Stimulated activated CD8-positive, alpha-beta memory T cell treated with anti-CD3 and anti-CD28 coated beads, Interleukin-7, amount 100 ng/mL, for 4 hours (primary cell): ENCODE measurements at places on chromosomes 11 and 22.

GRCh38 chr22:33803371-33804282 is 116.6 kb downstream of the LARGE1 start:
- DNase-seq = no peak

DNA sequence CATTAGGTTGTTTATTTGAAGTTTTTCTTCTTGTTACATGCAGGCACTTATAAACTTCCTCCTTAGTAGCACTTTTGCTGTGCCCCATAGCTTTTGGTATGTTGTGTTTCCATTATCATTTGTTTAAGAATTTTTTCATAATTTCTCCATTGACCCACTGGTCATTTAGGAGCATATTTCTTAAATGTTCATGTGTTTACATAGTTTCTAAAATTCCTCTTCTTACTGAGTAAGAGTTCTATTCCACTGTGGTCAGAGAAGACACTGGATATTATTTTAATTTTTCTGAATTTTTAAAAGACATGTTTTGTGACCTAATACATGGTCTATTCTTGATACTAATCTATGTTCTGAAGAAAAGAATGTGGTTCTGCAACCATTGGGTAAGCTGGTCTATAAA is 333.0 kb downstream of the DDX10 start:
- DNase-seq = no peak

DNA sequence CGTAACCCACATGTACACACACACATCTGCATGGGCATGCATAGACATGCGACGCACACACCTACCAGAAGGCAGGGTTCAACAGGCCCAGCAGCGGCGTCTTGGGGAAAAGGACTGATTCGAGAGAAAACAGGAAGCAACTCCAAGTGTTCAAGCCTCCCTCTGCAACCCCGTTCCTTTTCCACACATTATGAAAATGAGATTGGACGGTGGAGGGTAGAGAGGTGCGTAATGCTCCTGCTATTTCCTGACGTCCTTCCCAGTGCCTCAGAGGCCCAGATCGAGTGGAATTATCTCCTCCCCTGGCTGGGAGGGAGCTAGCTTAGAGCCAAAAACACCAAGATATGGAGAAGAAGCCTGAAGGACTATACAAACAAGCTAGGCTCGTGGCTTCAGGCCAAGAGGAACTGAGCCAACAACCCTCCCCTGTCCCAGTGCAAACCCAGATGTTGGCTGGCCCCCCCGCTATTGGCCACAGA is 289.2 kb downstream of the MN1 start:
- no peak for DNase-seq

GRCh38 chr22:36586271-36586670 is 57.3 kb upstream of the EIF3D start:
- DNase-seq = no peak

DNA sequence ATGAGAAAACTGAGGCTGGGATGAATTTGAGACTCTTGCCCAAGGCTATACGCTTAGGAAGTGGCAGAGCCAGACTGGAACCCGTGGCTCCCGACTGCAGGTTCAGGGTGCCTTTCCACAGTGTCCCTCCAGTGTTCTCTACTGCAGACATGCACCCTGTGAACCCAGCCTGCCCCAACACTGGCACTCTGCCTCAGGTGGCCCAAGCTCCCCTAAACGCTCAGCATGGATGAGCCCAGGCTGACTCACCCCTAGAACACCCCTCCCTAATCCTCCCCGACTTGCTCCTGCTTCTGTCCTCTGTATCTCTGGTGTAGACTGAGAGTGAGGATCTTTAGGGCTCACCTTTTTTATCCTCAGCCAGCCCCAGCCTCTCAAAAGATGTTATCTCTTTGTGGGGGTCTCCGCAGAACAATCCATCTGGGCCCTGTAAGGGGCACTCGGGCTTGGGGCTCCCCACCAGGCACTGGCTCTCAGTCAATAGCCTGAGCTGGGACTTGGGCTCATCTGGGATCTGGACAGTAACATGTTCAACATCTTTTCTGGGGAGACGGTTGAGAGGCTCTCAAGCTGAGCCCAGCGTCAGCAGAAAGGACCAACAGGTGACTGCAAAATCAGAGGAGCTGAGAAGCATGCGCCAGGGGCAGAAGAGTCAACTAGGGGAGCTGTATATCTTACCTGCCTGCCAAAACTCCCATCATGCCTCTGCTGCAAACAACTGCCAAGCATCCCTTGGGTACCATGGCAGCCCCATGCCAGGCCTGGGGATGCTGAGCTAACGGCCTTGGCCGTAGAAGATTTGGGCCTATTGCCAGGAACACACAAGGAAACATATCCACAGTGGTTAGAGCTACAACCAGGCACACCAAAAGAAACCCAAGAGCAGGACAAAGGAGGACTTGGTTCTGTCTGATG is 176.2 kb downstream of the BUD13 start:
- DNase-seq = no peak

GRCh38 chr22:47189056-47189916 is 426.8 kb downstream of the TBC1D22A start:
- DNase-seq = no peak

DNA sequence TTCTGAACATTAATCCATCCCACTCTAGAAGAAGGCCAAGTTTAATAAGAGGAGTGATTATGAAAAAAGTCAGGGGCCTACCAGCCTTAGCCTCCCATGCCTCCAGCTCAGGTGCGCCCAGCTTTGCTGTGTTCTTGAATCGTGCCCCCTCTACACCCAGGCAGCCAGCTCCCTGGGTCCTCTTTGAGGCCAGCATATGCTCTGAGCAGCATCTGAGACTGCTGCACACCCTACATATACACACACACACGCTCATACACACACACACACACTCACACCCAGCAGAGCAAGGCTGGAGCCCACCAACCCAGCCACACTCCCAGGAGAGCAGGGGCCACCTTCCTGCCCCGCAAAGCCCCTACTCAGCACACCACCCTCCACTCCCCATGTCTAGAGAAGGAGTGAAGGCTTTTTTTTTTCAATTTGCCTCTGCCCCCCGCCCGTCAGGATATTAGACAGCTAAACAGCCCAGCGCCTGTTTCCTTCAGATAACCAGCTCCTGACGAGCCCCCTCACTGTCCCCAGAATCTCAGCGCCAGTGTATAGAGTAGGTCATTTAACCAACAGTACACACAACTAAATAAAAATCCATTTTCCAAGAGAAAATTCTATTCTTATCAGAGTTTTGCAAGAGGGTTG is 121.6 kb downstream of the BUD13 start:
- DNase-seq = no peak

- no peak for DNase-seq
These were observed 175.8 kb upstream of the BDNF start for GRCh38 chr11:27875831-27876775.

DNA sequence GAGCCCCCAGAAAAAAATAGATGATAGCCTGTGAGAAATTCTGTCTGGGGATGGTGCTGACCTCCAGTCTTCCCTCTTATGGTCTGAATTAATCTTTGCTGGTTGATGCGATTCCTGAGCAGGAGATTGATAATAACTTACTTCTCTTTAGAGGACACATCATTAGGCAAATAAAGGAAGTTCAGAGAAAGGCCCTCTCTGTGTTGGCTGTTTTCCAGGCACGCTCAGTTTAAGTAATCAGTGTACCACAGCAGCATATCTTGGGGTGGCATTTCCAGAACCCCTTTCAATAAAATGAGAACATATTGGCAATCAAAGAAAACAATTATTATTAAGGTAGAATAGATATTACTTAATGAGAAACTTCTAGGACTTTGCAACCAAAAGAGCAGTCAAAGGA is 1129.3 kb upstream of the RAG2 start:
- DNase-seq = no peak

DNA sequence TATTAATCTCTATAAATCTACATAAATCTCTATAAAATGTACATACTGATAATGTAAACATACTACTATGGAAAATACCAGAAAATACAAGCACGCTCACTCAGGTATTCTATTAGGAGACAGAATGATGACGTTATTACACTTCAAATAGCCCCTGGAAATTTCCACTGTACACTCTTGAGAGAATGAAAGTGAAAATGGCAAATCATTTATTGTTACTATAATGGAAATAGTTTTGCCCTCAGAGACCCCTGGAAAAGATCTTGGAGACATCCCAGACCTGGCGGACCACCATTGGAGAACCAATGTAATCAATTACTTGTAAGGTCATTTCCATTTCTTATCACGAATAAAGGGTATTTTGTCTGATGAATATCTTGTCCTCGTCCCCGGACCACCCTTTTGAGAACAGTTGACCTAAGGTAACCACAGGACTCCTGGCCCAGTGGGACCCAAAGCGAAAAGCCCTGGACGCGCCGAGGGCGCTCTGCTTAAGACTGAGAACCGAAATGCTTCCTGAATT is 509 bp upstream of the PRRG4 start:
- no peak for DNase-seq

GRCh38 chr11:93526641-93527583 is 16.3 kb downstream of the SMCO4 start:
- DNase-seq = no peak

GRCh38 chr11:75743711-75744563 is 24.6 kb upstream of the DGAT2 start:
- DNase-seq = no peak
